Dermis blood vessel endothelial cell (primary cell): ENCODE measurements at places on chromosomes 3 and 15. TPM values are rescaled to one million over a fixed set of nuclear protein-coding genes. Genes with fewer than 3 reads are reported as not detected.

Gene TAGLN3
- total RNA-seq = 0.19 and 0.85 TPM in 2 replicates

Gene SEC62
- 46.8 and 60.7 TPM in 2 replicates for total RNA-seq

Gene SEMA6D
- 2.9 and 3.9 TPM in 2 replicates for total RNA-seq

Gene TRIM71
- total RNA-seq = not detected in 2 replicates

Gene ARHGEF26
- 0.33 and 0.51 TPM in 2 replicates for total RNA-seq

Gene FAM3D
- total RNA-seq = 0.51 TPM in 1 of 2 replicates, not detected in the other
